ENCODE measurements at places on chromosomes 6 and 20.
A peak's percentile ranks its signal among the peaks of the same experiment; 100 is the strongest.

- H3K27me3 ChIP-seq: no peaks in the 10 kb centered on the region
- DNase-seq: no peak
- no peaks in the 10 kb centered on the region for H3K36me3 ChIP-seq
- no peak overlapping the region for H3K27ac ChIP-seq
These were observed 62.2 kb downstream of the FILIP1 start for GRCh38 chr6:75431379-75431778.

GRCh38 chr6:13761361-13762036 lies 49.9 kb upstream of the RANBP9 start:
- peaks cover 33% of the 10 kb centered on the region for H3K4me1 ChIP-seq
- peak overlapping the region; percentile 43 for H3K27ac ChIP-seq
- no peak overlapping the region for H3K4me3 ChIP-seq
- H3K36me3 ChIP-seq: no peaks in the 10 kb centered on the region

- peaks cover 24% of the 10 kb centered on the region for H3K4me1 ChIP-seq
- H3K27ac ChIP-seq: peak overlapping the region; percentile 98
- no peak for DNase-seq
- H3K36me3 ChIP-seq: no peaks in the 10 kb centered on the region
These were observed 2.5 kb downstream of the AKIRIN2 start for GRCh38 chr6:87699576-87699975.

- H3K27me3 ChIP-seq: no peaks in the 10 kb centered on the region
- no peak for DNase-seq
- H3K36me3 ChIP-seq: no peaks in the 10 kb centered on the region
- no peak overlapping the region for H3K4me3 ChIP-seq
These were observed 341.1 kb upstream of the ZFP64 start for GRCh38 chr20:52532674-52533073.

DNA sequence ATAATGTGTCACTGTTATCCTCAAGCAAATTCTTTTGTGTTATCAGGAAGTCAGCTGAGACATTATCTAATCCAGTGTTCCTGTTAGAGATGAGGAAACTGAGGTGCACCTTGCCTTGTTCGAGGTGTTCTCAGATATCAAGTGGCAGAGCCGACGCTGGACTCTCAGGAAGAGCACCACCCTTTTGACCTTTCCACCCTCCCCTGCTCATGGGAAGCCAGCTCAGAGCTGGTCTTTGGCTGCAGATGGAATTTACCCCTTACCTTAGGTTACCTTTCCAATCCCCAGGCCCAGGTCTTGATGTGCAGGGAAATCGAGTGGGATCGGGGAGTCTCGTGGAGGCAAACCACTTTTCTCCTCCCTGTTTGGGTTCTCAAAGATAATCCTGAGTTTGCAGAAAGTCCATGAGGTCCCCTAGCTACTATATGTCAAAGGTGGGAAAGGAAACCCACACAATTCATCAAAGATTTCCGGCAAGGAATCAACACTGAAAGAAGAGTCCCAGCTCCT lies 62.9 kb upstream of the PIM1 start:
- peaks cover 11% of the 10 kb centered on the region for H3K4me1 ChIP-seq
- no peak overlapping the region for H3K27ac ChIP-seq
- DNase-seq: no peak
- no peak overlapping the region for H3K4me3 ChIP-seq
- H3K27me3 ChIP-seq: no peaks in the 10 kb centered on the region

GRCh38 chr6:167270499-167271311 lies 20.4 kb upstream of the UNC93A start:
- no peak overlapping the region for H3K4me3 ChIP-seq
- H3K27ac ChIP-seq: no peak overlapping the region
- no peaks in the 10 kb centered on the region for H3K36me3 ChIP-seq
- peak; percentile 58 for DNase-seq

DNA sequence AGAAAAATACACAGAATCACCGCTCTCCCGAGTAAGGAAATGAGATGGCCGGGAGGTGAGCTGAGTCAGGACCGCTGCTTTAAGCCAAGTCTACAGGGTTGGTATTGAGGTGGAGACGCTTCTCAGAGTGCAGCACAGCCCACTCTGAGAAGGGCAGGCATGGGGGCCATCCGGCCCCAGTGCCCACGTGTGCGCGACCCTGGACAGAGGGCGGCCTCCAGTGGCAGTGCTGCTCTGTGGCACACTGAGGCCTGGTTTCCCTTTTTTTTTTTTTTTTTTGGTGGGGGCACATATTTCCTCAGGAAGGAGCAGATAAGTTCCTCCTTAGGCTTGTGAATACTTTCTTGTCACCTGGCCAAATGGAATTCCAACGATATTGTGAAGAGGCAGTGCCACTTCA lies 88.8 kb downstream of the FOXC1 start:
- H3K4me3 ChIP-seq: no peak overlapping the region
- no peaks in the 10 kb centered on the region for H3K36me3 ChIP-seq
- no peak overlapping the region for H3K27ac ChIP-seq
- no peaks in the 10 kb centered on the region for H3K27me3 ChIP-seq

DNA sequence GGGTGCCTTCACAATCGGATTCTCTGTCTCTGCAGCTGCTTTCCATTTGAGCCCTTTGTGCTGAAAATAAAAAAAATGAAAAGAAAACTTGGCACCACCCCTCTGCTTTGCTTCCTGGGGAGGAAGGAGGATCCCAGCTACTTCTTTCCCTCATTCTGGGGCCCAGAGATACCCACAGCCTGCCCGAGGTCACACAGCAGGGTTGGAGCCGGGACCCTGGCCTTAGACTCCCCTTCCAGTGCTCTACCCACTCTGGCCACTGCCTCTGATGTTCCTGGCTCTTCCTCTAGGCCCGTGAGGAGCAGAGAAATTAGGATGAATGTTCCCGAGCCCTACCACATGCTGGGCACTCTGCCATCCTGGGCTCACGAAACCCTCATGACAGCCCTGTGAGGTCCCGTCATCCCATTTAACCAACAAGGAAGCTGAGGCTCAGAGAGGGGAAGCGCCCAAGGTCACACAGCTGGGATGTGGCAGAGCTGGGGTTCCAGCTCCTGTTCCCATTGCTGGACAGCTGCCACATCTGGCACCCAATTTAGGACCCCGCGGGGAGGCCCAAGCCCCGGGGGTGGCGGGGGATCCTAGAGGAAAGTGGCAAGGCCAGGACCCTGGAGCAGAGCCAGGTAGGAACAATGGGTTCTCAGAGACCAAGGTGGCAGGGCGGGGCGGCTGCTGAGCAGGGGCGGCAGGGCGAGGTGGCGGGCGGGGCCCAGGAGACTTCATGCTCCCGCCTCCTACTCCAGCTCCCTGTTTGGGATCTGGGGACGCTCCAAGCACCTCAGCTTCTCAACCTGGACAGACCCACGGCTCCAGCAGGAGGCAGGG lies 76.6 kb downstream of the CEBPB start:
- H3K27me3 ChIP-seq: no peaks in the 10 kb centered on the region
- no peaks in the 10 kb centered on the region for H3K36me3 ChIP-seq
- H3K27ac ChIP-seq: peak overlapping the region; percentile 96
- peak; percentile 88 for DNase-seq
- peaks cover 76% of the 10 kb centered on the region for H3K4me1 ChIP-seq
- no peak overlapping the region for H3K4me3 ChIP-seq

GRCh38 chr6:79702691-79703090 lies 71.6 kb downstream of the SH3BGRL2 start:
- no peak overlapping the region for H3K4me3 ChIP-seq
- no peak overlapping the region for H3K27ac ChIP-seq
- DNase-seq: no peak

DNA sequence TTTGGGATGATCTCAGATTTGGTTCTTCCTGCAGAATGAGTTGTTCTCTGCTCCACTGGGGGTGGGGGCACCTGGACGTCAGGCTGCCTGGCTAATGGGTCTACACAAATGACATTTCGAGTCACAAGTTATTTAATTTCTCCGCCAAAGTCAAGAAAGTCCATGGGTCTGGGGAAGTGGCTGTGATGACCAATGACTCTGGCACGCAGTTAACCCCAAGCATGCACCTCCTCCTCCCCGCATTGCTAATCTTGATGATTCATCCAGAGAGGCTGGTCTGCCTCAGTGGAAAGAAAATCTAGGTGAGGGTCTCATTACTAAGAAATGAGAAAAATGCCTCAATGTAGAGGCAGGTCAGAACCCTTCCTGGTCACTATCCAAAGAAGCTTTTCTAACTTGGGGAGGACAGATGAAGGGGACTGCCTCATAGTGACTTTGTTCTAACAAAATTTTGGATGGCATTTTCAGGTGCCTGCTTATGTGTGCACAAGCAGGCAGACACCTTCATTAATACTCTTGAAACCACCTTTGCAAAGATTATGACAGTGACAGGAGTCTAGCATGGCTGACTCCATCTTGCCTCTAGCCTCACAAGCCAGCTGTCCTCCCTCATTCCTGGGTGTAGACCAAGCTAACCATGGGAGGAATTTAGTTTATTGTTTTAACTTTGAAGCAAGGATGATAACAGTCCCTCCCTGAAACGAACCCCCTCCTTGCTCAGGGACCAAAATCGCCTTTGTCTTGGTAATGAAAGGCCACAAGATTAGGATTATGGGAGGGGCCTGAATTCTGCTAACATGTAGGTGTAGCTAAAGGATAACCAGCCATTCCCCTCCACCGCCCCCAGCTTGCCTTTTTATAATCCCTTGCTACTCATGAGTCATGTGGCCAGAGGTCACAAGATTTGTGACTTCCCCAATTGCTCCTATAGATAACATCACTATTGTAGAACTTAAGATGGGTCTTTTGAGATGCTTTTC lies 98.6 kb upstream of the MRPS10 start:
- H3K4me3 ChIP-seq: no peak overlapping the region
- no peak for DNase-seq
- no peaks in the 10 kb centered on the region for H3K36me3 ChIP-seq
- peaks cover 48% of the 10 kb centered on the region for H3K4me1 ChIP-seq

GRCh38 chr6:43113431-43114260 lies 37.5 kb downstream of the PTK7 start:
- H3K27ac ChIP-seq: peak overlapping the region; percentile 58
- DNase-seq: no peak
- no peaks in the 10 kb centered on the region for H3K36me3 ChIP-seq
- no peak overlapping the region for H3K4me3 ChIP-seq

DNA sequence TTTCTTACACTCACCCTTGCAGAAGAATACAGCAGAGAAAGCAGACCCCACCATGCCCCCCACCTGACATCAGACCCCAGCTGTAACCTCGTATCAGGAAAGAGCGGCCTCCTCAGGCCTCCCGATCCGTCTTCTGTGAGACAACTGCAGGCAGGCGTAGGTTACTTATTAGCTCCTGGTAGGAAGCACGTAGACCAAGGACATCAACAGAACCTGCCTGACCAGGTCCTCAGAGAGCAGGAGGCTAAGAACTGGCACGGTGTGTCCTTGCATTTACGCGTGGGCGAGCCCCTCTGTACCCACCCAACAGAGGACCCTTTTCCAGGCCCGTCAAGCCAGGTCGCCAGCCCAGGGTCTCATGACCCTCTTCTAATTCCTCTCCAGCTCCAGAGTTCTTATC lies 51.0 kb downstream of the ABHD12 start:
- H3K4me3 ChIP-seq: no peak overlapping the region
- no peaks in the 10 kb centered on the region for H3K36me3 ChIP-seq
- H3K27me3 ChIP-seq: no peaks in the 10 kb centered on the region
- H3K4me1 ChIP-seq: no peaks in the 10 kb centered on the region
- H3K27ac ChIP-seq: no peak overlapping the region

DNA sequence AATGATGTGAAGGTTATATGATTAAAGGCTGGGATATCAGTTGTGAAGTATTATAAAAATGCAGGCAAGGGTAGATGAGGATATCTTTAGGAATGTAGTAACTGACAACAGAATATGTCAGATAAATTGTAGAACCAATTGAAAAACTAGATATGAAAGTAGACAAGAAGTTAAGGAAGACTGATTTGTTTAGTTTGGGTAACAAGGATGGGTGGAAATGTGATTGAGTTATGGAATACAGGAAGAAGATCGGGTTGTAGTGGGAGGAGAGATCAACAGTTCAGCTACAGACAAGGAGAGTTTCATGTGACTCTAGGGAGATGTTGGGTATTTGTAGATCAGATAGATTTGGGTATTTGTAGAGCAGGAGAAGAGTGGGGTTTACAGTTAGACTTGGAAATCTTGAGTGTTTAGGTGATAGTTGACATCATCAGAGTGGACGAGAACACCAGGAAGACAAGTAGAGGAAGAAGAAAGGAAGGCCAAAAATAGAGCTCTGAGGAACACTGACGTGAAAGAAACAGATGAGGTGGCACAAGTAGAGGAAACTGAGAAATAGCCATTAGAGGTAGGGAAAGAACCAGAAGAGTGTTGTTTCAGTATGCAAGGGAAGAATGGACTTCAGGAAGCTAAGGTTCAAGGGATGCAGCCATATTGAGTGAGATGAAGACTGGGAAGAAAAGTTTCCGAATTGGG lies 12.1 kb upstream of the TSPYL1 start:
- H3K36me3 ChIP-seq: no peaks in the 10 kb centered on the region
- H3K27ac ChIP-seq: no peak overlapping the region
- no peak for DNase-seq
- no peaks in the 10 kb centered on the region for H3K27me3 ChIP-seq
- H3K4me1 ChIP-seq: no peaks in the 10 kb centered on the region

DNA sequence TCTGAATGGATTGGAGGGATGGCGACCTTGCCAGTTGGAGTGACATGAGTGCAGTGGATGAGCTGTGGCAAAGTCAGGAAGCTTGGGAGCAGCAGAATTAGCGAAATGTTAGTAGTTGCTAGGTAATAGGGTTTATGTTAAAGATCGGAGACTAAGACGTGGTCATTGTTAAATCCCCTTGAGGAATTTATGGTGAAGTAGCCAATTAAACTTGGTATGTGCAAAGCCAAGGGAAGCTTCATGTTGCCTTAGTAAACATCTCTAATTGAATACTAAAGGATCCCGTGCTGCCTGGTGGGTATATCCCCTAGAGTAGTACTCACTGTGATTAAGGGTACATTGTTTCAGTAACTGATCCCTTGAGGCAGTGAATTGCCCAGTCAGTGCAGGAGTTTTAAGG lies 106.0 kb downstream of the PRIM2 start:
- DNase-seq: no peak
- no peaks in the 10 kb centered on the region for H3K27me3 ChIP-seq
- no peaks in the 10 kb centered on the region for H3K4me1 ChIP-seq
- H3K36me3 ChIP-seq: no peaks in the 10 kb centered on the region
- H3K27ac ChIP-seq: no peak overlapping the region

DNA sequence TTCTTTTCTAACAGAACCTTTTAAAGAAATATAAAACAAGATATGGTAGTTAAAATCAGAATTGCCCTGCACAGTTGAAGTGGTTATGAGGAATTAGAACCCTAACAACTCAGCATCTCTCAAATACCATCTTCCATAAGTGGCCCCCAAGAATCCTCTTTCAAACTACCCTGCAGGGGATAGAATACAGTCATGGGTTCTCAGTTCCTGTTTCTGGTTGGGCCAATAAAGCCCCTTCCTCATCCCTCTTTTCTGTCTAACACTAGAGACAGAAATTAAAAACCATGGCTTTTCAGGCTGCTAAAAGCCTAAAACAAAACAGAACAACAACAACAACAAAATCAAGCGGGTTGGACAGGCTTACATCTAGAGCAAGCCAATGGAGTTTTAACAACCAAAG lies 6.7 kb upstream of the LCA5 start:
- H3K27me3 ChIP-seq: no peaks in the 10 kb centered on the region
- H3K36me3 ChIP-seq: no peaks in the 10 kb centered on the region
- H3K4me3 ChIP-seq: no peak overlapping the region
- no peak for DNase-seq

- H3K36me3 ChIP-seq: no peaks in the 10 kb centered on the region
- H3K4me3 ChIP-seq: no peak overlapping the region
- no peak overlapping the region for H3K27ac ChIP-seq
These were observed 15.5 kb downstream of the TXNDC5 start for GRCh38 chr6:7895125-7895423.

GRCh38 chr6:4482461-4482860 lies 293.7 kb upstream of the CDYL start:
- H3K27ac ChIP-seq: no peak overlapping the region
- H3K4me3 ChIP-seq: no peak overlapping the region
- DNase-seq: no peak
- H3K27me3 ChIP-seq: no peaks in the 10 kb centered on the region
- H3K36me3 ChIP-seq: no peaks in the 10 kb centered on the region
- H3K4me1 ChIP-seq: no peaks in the 10 kb centered on the region

All from left lung (tissue), 14 donors.